Breast epithelium (tissue), 4 donors: ENCODE measurements at places on chromosomes 4 and X. TPM values are rescaled to one million over a fixed set of nuclear protein-coding genes. Genes with fewer than 3 reads are reported as not detected.

GRCh38 chr4:79232540-79232939 is 93.3 kb downstream of the NAA11 start:
- H3K36me3 ChIP-seq: no peaks in the 10 kb centered on the region
- H3K27me3 ChIP-seq: no peaks in the 10 kb centered on the region
- H3K4me1 ChIP-seq: no peaks in the 10 kb centered on the region

- H3K4me1 ChIP-seq: no peaks in the 10 kb centered on the region
- H3K36me3 ChIP-seq: no peaks in the 10 kb centered on the region
- no peak overlapping the region for H3K4me3 ChIP-seq
Observed at GRCh38 chr4:101807351-101807750, 16.8 kb downstream of the BANK1 start.

- no peak overlapping the region for H3K27ac ChIP-seq
- H3K4me3 ChIP-seq: no peak overlapping the region
- no peak for DNase-seq
- no peaks in the 10 kb centered on the region for H3K27me3 ChIP-seq
- H3K36me3 ChIP-seq: no peaks in the 10 kb centered on the region
Observed at GRCh38 chr4:94700298-94700697, 57.5 kb upstream of the BMPR1B start.

GRCh38 chr4:111854494-111855087 is 290.7 kb upstream of the FAM241A start:
- H3K27ac ChIP-seq: no peak overlapping the region
- no peaks in the 10 kb centered on the region for H3K4me1 ChIP-seq
- no peak for DNase-seq
- no peaks in the 10 kb centered on the region for H3K36me3 ChIP-seq

DNA sequence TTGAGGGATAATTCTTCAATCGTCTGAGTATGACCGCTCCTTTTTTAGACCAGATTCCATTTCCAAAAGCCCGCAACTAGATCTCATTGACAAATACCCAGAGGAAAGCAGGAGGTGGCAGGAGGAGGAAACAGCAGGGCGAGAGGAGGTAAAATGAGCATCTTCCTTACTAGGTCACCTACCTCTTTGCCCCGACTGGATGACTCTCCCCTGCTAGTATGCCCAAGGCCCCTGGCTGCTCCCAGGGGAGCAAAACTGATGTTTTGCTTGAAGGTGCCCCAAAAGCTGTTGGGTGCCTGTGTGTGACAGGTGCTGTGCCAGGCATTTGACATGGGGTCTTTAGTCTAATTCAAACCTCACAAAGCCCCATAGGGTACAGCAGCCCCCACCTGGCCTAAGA is 48.9 kb downstream of the C4orf50 start:
- peak; percentile 15 for DNase-seq
- no peak overlapping the region for H3K4me3 ChIP-seq
- no peaks in the 10 kb centered on the region for H3K36me3 ChIP-seq
- H3K4me1 ChIP-seq: no peaks in the 10 kb centered on the region

GRCh38 chrX:138664016-138664415 is 47.5 kb downstream of the FGF13 start:
- H3K27ac ChIP-seq: no peak overlapping the region
- peaks cover 3% of the 10 kb centered on the region for H3K27me3 ChIP-seq
- DNase-seq: no peak
- H3K4me3 ChIP-seq: no peak overlapping the region
- H3K36me3 ChIP-seq: no peaks in the 10 kb centered on the region
- H3K4me1 ChIP-seq: no peaks in the 10 kb centered on the region

DNA sequence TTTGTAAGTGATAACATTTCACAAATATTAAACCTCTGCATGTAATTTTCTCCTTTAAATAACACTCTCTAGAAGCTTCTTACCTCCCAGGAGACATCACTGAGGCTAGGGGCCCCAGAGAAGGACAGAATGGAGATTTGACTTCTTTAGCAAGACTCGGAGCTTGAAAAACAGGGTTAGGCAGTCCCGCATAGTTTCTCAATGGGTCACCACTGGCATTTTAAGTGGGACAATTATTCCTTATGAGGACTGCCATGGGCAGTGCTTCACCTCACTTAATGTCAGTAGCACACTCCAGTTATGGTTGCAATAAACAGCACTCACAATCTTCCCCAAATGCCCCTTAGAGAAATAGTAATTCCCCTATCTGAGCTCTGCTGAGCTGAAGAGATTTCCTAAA is 66.7 kb upstream of the NOCT start:
- peaks cover 5% of the 10 kb centered on the region for H3K4me1 ChIP-seq
- no peaks in the 10 kb centered on the region for H3K27me3 ChIP-seq
- no peak overlapping the region for H3K4me3 ChIP-seq
- no peak overlapping the region for H3K27ac ChIP-seq
- no peaks in the 10 kb centered on the region for H3K36me3 ChIP-seq

DNA sequence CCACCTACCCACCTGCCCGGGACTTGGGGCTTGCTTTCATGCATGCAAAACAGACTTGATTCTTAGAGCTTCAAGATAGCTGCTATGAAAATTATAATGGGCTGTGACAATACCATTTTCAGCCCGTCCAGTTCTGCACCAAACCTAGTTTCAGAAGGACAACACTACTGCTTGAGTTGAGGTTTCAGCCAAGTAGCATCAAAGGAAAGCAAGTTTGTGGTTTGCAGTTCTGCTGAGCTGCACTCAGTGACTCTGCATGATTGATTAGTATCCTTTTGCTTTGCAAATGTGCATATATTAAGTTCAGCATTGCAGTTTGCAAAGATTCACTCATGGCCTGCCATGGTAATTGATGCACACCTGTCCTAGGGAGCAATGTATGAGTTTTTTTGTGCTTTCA is 442.7 kb downstream of the RPA4 start:
- H3K36me3 ChIP-seq: no peaks in the 10 kb centered on the region
- H3K4me1 ChIP-seq: no peaks in the 10 kb centered on the region
- H3K4me3 ChIP-seq: no peak overlapping the region
- DNase-seq: no peak
- no peaks in the 10 kb centered on the region for H3K27me3 ChIP-seq

GRCh38 chr4:102598086-102598761 is 97.1 kb downstream of the NFKB1 start:
- no peaks in the 10 kb centered on the region for H3K4me1 ChIP-seq
- no peak overlapping the region for H3K27ac ChIP-seq
- H3K27me3 ChIP-seq: no peaks in the 10 kb centered on the region
- no peak for DNase-seq

DNA sequence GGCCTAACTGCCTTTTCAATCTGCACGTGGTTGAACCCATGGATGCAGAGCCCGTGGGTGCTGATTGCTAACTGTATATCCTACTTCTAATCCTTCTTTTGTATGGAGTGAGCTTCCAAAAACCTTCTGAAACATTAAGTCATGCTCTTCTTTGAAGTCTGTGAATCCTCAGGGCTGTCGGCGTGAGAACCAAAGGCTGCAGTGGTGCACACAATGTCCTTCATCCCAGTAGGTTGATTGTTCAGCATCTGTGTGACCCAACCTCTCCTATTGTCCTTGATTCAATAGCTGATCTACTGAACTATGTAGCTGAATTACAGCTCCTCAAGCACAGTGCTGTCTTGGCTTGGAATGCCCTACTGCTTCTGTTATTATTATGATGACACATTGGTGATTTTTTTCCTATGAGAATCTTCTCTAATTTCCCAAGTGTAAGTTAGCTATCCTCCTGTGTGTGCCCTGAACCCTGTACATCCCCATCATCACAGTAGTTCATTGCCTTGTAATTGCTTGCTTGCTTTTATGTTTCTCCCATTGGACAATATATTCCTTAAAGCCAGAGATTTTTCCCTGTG is 294.6 kb downstream of the TRIML1 start:
- DNase-seq: no peak

DNA sequence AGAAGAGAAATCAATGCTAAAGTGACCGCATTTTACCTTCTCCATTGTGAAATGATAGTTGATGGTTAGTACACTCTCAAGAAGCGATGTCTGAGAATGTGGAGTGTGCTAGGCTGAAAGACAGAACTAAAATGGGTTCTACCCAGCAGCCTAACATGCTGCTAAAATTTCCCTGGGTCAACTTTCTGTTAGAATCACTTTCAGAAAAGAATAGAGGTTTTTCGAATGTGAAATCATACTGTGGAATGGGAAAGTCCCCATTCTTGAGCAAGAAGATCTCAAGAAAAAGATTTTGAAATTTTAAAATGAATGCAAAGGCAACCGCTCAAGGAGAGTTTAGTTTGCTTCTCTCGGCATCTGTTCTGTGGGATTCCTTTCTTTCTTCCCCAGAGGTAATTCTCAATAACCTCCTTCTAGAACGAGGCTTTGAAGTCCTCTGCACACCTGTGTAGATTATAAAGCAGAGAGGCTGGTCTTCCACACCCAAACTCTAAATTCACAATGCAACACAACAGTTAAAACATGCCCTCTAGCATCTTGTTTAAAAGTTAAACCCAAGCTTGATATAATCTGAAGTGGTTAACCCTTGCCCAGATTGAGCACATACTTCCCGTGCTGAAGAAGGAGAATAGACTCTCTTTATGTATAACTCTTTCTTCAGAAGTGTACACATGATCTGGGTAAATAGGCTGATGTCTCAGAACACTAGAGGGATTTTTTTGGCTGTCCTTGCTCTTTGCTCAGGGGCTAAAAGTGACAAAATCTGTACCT is 208.7 kb upstream of the KLF3 start:
- no peaks in the 10 kb centered on the region for H3K36me3 ChIP-seq
- no peak for DNase-seq
- H3K4me3 ChIP-seq: no peak overlapping the region
- H3K27me3 ChIP-seq: no peaks in the 10 kb centered on the region
- no peak overlapping the region for H3K27ac ChIP-seq

DNA sequence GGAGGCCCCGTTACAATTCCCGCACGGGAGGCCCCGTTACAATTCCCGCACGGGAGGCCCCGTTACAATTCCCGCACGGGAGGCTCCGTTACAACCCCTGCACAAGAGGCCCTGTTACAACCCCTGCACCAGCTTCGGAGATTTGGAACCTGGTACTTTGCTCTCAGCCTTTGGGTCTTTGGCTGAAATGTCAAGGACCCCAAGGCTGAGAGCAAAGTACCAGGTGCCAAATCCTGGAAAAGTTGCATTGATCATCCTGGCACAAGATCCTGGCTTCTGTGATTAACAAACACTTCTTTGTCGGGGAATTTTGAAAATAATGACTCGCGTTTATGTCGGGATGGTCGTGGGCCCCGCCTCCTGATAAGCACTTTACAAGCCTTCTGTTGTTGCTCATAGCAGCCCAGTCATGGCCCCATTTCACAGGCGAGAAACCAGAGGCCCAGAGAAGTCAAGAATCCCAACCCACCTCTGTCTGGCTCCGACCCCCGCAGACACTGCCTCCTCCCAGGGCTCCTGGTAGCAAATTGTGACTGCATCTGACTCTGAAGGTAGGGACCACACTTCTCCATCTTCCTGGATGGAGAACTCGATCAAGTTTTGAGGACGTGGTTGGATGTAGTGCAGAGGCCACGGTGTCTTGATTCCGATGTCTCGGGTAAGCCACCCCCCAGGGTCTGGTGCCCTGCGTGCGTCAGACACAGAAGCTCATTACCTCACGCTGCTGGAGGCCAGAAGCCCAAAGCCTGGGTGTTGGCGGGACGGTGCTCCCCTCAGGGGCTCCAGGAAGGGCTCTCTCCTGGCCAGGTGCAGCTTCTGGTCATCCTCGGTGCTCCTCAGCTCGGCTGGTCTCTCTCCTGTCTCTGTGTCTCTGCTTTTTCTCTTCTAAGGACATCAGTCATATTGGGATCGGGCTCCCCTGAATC is 60.3 kb downstream of the ADRA2C start:
- peaks cover 21% of the 10 kb centered on the region for H3K27me3 ChIP-seq
- no peak overlapping the region for H3K27ac ChIP-seq
- H3K36me3 ChIP-seq: no peaks in the 10 kb centered on the region
- H3K4me3 ChIP-seq: no peak overlapping the region
- peaks cover 3% of the 10 kb centered on the region for H3K4me1 ChIP-seq
- DNase-seq: no peak

DNA sequence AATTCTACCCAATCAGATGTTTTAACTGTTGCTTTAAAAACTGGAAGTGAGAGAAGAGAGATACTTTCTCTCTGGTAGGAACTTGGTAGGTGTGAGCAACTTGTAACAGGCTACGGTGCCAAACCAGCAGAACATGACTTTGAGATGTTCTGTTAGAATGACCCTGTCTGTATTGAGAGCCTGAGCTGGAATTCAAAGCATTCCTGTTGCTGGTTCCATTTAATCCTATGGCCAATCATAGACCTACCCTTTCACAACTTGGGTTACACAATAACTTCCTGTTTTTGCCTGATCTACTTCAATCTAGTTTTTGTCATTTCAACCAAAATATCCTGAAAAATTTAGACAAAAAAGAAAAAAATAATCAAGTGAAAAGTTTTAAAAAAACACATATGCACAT is 1.7 kb upstream of the PRRG1 start:
- no peak for DNase-seq
- H3K4me1 ChIP-seq: no peaks in the 10 kb centered on the region
- no peaks in the 10 kb centered on the region for H3K36me3 ChIP-seq
- H3K4me3 ChIP-seq: no peak overlapping the region

DNA sequence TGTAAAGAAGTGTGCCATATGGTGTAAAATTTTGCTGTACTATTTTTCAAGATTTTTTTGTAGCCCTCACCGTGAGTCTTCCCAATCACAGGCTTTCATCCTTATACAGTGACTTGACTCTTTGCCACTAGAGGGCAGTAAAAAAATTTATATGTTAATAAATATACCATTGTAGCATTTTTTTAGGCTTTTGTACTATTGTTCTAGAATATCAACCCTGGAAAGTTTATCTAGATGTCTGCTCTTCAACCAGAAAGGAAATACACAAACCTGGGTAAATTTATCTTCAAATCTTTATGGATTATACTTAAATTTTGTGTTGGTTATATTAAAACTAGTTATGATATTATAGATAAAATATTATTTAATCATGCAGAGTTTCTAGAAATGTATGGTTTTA is 235.3 kb downstream of the TENM3 start:
- no peaks in the 10 kb centered on the region for H3K4me1 ChIP-seq
- H3K27me3 ChIP-seq: no peaks in the 10 kb centered on the region
- no peak overlapping the region for H3K4me3 ChIP-seq
- DNase-seq: no peak

GRCh38 chrX:153635788-153636668 is 11.0 kb upstream of the DUSP9 start:
- H3K4me1 ChIP-seq: no peaks in the 10 kb centered on the region
- no peaks in the 10 kb centered on the region for H3K36me3 ChIP-seq
- no peak overlapping the region for H3K27ac ChIP-seq
- no peak for DNase-seq
- no peaks in the 10 kb centered on the region for H3K27me3 ChIP-seq

- no peak overlapping the region for H3K27ac ChIP-seq
- H3K27me3 ChIP-seq: no peaks in the 10 kb centered on the region
- no peak for DNase-seq
- H3K4me1 ChIP-seq: no peaks in the 10 kb centered on the region
- H3K36me3 ChIP-seq: no peaks in the 10 kb centered on the region
- H3K4me3 ChIP-seq: peak overlapping the region; percentile 39
Observed at GRCh38 chr4:20418861-20419451, 167.3 kb downstream of the SLIT2 start.

GRCh38 chrX:6120329-6120728 is 108.3 kb downstream of the NLGN4X start:
- H3K27ac ChIP-seq: no peak overlapping the region
- DNase-seq: no peak
- no peak overlapping the region for H3K4me3 ChIP-seq
- no peaks in the 10 kb centered on the region for H3K27me3 ChIP-seq

SSX4B gene
- total RNA-seq: not detected

UGT2B17 gene
- 0.98 TPM for total RNA-seq

TCEAL1 gene
- 60.8 TPM for total RNA-seq

TBC1D8B gene
- 5.3 TPM for total RNA-seq

ASB5 gene
- total RNA-seq: not detected

CAPN6 gene
- not detected for total RNA-seq

SHROOM4 gene
- total RNA-seq: 6.9 TPM

DCAF12L1 gene
- not detected for total RNA-seq

SHROOM2 gene
- total RNA-seq: 0.48 TPM

SMPX gene
- not detected for total RNA-seq

GPAT3 gene
- 5.6 TPM for total RNA-seq

DRP2 gene
- total RNA-seq: under 0.01 TPM
